ENCODE measurements at places on chromosomes 6 and 20.

- DNase-seq = peak; percentile 26
Measured at GRCh38 chr6:33812669-33813068, 8.9 kb upstream of the MLN start.

- peak; percentile 43 for DNase-seq
Measured at GRCh38 chr6:140988780-140989179, 1143.9 kb upstream of the GJE1 start.

DNA sequence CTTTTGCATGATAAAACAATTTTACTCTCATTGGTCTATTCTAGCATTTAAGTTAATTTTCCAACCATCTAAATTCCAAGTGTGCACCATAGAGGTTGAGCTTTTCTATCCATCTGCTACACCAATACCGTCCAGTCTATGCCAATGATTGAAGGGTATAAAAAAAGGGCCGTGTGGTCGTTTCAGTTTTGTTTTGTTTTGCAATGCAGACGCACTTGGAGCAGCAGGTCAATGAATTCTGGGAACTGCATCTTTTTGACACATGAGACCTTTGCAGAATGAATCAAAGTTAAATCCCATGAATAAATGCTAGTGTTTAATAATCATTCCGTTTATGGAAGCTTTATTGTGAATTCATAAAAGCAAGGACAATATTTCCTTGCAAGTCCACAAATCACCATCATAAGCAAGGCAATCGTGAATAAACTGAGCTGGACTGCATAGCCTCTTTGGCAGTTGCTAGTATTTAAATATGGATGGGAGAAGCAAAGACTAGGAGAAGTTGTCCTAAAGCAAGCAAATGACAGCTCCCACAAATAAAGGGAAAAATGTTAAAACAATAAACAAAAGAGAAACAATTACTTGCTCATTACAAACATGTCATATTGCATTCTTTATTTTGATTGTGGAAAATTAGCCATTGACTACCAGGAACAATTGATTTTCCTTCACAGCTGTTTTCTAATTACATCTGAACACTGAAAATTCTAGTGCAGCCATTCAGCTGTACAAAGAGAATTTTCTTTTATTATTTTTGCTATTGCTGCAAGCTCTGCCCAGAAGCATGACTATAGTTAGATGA, 649.7 kb upstream of the GJE1 start:
- DNase-seq = peak; percentile 40

DNA sequence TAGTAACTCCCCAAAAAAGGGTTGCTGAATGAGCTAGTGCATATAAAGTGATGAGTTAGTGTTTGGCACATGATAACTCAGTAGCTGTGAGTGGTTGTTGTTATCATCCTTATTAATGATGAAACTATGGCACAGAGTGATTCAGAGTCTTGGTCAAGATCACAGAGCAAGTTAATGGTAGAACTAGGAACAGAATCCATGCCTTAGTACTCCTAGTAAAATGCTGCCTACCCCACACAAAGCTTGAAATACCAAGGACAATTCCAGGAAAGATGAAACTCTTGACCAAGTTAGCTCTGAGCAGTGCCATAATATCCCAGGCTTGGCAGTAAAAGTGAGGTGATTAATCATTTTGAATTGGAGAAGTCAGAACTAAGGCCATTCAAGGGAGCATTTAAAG, 109.1 kb upstream of the ENPP5 start:
- peak; percentile 41 for DNase-seq

DNA sequence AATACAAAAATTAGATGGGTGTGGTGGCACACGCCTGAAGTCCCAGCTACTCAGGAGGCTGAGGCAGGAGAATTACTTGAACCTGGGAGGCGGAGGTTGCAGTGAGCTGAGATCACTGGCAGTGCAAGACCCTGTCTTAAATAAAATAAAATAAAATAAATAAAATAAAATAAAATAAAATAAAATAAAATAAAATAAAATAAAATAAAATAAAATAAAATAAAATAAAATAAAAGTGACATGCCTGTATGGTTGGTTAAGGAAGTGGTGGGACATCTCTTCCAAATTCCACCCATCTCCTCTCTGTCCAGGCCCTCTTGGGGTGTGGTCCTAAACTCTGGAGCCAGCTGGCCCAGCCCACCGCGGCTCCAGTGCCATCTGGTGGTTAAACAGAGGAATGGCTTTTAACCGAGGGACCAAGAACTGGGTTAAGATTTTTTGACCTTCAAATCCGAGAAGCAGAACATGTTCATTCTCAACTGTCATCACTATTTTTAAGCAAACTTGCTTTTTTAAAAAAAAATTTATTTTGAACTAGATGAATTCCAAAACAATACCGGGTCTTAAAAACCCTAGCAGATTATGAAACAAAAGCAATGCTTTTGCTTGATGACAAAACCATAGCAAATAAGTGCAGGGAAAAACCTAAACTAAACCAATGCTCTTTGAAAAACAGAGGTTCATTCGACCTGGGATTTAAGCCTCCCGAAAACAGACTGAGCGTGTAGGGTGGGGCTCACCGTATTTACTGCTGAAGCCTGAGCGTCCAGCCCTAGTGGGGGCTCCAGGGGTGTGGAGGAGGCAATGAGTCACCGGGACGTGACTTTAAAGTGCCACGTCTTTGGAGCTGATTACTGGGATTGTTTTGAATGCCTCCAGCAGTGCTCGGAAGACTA, 68.8 kb downstream of the CDC5L start:
- peak; percentile 43 for DNase-seq

DNA sequence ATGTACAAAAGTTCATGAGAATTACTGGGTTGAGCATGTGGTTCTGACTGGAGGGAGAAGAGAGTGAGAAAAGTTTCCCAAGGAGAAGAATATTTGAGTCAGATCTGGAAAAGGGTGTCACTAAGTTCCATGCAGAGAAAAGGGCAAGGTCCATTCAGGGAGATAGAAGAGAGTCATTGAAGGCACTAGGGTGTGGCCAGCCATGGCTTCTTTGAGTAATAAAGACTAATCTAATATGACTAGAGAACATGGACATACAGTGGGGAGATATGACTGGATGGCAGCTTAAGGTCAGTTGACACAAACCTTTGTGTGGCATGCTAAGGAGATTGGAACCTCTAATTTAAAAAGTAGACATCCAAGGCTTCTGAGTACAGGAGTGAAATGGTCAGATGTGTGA, 10.7 kb upstream of the SLC17A4 start:
- DNase-seq = no peak

- no peak for DNase-seq
Measured at GRCh38 chr20:62535964-62536363, 60.2 kb upstream of the GATA5 start.

DNA sequence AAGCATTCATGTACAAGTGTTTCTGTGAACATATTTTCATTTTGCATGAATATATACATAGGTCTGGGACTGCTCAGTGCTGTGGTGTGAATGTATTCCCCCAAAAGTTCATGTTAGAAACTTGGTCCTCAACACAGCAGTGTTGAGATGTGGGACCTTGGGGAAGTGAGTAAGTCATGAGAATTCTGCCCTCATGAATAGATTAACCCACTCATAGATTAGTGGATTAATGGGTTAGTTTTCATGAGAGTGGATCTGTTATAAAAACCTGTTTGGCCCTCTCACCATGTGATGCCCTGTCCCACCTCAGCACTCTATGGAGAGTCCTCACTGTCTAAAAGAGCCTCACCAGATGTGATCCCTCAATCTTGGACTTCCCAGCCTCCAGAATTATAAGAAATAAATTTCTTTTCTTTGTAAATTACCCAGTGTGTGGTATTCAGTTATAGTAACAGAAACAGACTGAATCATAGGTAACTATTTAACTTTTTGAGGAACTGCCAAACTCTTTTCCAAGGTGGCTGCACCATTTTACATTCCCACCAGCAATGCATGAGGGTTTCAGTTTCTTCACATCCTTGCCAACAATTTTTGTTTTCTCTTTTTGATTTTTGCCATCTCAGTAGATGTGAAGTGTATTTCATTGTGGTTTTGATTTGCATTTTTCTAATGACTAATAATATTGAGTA, 45.3 kb downstream of the QRSL1 start:
- DNase-seq = no peak

GRCh38 chr20:23129891-23130621, 43.9 kb upstream of the CD93 start:
- DNase-seq = no peak

DNA sequence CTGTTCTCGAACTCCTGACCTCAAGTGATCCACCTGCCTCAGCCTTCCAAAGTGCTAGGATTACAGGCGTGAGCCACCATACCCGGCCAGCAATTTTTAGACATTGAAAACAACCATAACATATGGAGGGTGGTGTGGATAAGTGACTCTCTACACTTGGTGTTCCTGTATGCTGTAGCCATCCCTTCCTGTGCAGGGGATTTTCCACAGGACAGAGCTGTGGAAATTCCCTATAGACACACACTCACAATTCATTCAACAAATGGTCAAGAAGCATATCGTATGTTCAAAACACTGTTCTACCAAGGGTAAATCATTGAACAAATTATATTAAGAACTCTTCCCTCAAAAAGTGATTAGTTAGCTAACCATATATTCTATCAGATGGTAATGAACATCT, 6.3 kb downstream of the BTN2A1 start:
- no peak for DNase-seq

GRCh38 chr20:3760655-3761348, 6.8 kb downstream of the ADISSP start:
- DNase-seq = peak; percentile 16

GRCh38 chr20:36941401-36941835, 10.1 kb downstream of the SAMHD1 start:
- DNase-seq = peak; percentile 42

DNA sequence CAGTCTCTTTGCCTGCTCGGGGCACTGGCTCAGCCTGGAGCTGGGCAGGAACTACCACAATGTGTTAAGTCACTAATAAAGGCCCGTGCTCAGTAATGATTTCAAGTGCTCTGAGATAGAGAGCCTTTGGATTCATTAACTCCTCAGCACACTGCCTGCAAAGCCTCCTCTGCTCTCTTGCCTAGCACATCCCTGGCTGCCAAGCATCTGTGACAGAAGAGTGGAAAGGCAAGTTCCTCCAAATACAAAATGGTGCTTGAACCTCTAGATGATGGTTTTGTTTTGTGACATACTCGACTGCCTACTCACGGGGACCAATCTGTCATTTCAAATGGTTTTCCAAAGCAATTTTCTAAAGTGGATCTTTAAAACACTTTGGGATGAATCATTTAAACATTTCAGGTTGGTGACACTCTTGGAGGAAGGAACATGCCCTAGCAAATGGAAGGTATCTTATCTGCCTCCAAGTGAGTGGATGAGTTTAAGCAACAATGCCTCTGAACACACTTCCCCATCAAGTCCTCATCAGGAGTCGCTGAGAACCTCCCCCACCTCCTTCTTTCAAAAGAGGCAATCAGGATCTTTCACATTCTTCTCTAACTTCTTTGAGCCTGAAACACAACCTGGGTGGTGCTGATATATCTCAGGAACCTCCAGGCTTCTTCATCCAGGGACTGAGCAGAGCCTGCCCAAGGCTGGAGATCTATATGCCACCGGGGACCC, 35.8 kb downstream of the METTL24 start:
- no peak for DNase-seq

DNA sequence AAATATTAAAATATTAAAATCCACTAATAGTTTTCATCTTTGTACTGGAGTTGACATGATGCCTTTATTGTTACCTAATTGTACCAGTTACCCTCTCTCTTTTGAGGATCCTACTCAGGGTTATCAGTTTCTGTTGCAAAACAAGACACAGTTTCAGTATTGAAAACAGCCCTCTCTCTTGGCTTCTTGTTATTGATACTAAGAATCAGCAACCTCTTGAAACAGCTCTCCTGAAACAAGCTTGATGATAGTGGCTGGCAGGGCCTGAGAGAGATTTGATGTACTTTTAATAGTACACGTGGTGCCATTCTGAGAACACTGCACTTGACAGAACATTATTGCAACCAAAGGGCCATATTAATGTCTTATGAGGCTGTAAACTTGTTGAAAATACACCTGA, 64.9 kb upstream of the MEI4 start:
- no peak for DNase-seq

DNA sequence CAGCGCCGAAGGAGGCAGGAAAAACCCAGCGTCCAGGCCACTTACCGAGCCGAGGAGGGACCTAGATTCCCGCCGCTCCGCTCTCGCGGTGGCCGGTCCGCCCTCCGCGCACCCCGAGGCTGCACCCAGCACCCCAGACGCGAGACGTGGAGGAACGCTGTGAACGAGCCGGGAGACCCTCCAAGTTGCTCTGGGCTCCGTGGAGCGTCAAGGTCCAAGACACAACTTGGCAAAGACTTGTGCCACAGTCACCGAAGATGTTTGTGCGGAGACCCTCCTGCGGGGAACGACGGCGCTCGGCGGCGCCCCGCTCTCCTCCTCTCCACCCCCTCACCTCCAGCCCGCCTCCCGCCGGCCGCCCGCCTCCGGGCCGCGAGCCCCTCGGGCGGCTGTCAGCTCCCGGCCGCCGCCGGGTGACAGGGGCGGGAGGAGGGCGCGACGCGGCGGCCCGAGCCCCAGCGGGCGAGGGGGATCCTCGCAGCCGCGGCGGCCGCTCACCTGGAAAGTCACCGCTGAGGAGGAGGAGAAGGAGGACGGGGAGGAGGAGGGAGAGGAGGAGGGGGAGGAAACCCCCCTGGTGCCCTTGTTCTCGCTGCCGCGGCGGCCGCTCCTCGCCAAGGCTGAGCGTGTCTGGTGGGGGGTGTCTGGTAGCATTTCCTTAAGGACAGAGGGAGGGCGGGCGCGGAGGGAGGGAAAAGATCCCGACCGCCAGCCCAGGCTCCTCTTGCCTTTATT, 637 bp upstream of the HIVEP2 start:
- DNase-seq = no peak

DNA sequence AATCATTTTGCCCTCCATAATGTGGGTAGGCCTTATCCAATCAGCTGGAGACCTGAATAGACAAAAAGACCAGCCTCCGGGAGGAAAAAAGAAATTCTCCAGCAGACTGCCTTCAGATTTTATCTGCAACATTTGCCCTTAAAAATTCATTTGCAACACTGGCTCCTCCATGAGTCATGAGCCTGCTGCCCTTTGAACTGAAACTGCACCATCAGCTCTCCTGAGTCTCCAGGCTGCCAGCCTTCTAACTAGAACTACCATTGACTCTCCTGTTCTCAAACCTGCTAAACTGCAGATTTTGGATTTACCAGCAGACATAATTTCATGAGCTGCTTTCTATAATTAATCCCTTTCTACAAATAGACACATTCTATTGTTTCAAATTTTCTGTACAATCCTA, 223.9 kb upstream of the THEMIS start:
- DNase-seq = peak; percentile 18

- DNase-seq = no peak
Measured at GRCh38 chr6:145899915-145900569, 64.1 kb downstream of the SHPRH start.

DNA sequence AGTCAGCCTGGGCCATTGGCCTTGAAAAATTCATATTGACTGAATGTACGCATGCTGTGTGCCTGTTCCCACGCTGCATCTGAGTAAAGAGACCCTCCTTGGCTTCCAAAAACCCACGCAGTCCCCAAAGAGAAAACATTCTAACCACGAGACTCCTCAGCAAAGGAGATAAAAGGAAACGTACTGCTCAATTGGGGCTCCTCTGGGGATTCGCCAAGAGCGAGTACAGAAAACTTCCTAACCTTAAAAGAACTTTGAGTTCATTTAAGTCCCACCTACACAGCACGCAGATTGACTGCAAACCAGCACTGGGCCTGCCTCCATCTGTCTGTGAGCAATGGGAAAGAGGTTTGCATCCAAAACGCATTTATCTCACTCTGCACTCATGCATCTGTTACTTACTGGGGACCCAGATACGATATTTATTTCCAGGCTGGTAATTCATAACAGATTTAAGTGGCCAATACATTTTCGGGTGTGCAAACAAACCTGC, 505.9 kb upstream of the CHD6 start:
- DNase-seq = no peak
